ENCODE measurements at places on chromosomes 3 and 15. TPM values are rescaled to one million over a fixed set of nuclear protein-coding genes. Genes with fewer than 3 reads are reported as not detected.

SLC9A9 gene
- 2.9 TPM for polyA plus RNA-seq

RBPMS2 gene
- 0.67 TPM for polyA plus RNA-seq

STXBP5L gene
- polyA plus RNA-seq: not detected

PARP15 gene
- polyA plus RNA-seq: 0.09 TPM

IFT122 gene
- 15.8 TPM for polyA plus RNA-seq

EFCC1 gene
- not detected for polyA plus RNA-seq

GRCh38 chr3:52246264-52246620 lies 683 bp downstream of the PPM1M start:
- no peak for DNase-seq

- DNase-seq: no peak
Observed at GRCh38 chr15:31271224-31271635, 55.4 kb upstream of the KLF13 start.

GRCh38 chr3:156416846-156417558 lies 137.9 kb downstream of the SSR3 start:
- no peak for DNase-seq

GRCh38 chr3:160163229-160163878 lies 61.9 kb upstream of the C3orf80 start:
- no peak for DNase-seq

DNA sequence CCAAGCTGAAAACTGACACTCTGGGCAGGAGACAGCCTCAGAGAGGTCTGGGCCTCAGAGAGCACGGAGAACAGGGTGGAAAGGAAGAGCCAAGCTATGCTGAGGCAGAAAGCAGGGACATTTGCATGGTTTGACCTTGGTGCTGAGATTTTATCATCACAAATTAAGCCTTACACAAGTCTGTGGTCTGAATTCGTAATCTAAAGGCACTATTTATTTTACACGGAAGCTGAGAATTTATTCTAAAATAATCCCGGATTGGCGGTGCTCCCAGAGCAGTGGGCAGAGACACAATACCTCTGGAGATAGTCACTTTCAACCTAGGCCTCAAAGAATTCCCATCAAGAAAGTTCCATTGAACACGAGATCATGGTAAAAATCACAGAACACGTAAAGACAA lies 47.5 kb downstream of the CFAP92 start:
- no peak for DNase-seq

DNA sequence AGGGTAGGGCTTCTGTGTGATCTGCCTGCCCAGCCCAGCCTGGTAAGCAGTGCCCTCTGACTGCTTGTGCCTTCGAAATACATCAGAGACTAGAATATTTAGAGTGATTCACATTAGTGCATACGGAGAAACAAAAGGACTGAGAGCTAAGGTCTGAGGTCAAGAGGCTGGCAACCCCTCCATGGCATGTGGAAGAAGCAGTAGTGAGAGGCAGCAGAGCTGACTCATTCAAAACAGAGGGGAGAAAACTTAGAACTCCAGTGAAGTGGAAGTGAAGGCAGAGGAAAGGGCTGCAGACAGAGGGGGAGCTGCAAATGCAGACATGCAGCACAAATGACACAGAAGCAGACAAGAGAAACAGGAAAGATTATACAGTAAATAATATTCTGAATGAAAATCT lies 61.6 kb downstream of the ULK4 start:
- DNase-seq: no peak

- DNase-seq: no peak
Observed at GRCh38 chr15:60079210-60079609, 75.1 kb downstream of the FOXB1 start.

DNA sequence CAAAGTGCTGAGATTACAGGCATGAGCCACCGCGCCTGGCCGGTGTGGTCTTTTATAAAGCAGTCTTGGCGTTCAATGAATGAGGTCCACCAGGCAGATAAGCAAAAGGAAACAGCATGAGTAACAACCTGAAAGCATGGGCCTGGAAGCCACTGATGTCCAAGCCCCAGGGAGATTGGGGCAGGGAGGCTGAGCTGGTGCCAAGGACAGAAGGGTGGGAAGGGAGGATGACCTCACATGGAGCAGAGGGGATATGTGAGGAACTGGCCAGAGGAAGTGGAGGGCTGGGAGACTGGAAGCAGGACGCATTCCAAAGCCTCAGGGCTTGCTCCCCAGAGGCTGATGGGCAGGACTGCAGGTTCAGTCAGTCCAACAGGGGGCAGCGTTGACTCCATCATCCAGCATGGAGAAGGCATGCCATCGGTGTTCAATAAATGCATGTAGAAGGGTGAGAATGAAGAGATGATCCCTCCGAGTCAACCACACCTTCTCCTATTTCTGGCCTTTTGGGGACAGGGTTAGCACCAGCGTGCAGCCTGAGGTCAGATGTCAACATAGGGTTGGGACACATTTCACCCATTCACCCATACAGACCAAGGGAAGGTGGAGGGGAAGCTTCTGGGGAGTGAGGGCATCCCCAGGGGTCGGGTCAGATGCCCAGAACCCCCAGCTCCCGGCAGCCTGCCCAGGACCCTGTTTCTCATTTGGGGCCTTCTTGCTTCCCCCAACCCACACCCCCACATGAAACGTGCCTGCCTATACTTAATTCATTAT lies 14.8 kb downstream of the MYL3 start:
- DNase-seq: peak; percentile 27

DNA sequence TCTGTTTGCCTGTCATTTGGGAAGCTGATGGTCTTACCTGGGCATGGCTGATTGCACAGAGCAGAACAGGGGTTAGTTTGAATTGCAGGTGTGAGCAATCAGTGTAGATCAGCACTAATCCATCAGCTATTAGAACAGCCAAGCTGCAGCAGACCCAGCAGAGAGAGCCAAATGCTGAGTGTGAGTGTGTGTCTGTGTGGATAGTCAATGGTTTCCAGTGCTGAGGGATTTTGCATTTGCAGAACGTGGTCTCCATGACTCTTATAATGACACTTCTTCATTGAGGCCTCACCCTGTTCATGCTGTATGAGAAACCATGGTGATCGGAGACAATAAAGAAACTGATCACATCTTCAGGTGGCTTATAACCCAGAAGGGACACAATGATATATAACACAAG lies 312.1 kb downstream of the SOX2 start:
- no peak for DNase-seq

DNA sequence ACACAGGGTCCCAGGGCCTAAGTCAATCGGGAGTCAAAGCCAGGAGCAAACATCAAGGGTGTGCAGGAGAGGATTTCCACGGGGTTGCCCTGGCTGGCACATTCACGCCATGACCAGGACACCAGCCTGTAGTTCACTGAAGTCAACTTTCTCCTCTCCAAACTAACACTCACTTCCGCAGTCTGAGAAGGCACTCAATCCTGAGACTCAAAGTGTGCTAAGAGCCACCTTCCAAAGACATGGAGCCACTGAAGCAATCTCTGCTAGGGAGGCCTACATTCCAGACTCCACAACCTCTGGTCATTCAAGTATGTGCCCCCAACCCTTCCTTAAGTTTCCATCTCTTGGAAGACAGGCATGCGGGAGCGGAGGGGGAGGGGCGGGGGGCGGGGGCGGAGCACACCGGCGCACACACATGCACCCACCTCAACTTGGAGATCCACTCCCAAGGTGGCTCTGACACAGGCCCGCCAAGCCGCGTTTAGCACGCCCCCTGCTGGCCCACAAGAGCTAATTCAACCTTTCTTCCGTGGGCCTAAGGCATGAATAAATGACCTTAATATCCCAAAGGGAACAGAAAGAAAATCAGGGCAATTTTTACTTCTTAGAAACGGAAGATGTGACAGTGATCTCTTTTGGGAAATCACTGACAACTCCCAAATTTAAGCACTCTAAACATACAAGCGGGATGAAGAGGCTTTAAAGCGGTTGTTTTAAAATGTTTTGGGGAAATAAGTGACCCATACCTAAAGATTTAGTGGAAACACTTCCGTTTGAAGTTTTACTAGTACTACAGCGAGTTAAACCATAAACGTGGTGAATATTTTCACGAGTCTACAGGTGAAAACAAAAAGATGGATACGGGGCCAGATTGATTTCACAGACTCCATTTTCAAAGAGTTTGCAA lies 162.5 kb upstream of the CHRNA7 start:
- no peak for DNase-seq

- no peak for DNase-seq
Observed at GRCh38 chr3:122947738-122948137, 79.8 kb downstream of the SEMA5B start.

- no peak for DNase-seq
Observed at GRCh38 chr3:178517665-178518334, 18.4 kb upstream of the KCNMB2 start.

DNA sequence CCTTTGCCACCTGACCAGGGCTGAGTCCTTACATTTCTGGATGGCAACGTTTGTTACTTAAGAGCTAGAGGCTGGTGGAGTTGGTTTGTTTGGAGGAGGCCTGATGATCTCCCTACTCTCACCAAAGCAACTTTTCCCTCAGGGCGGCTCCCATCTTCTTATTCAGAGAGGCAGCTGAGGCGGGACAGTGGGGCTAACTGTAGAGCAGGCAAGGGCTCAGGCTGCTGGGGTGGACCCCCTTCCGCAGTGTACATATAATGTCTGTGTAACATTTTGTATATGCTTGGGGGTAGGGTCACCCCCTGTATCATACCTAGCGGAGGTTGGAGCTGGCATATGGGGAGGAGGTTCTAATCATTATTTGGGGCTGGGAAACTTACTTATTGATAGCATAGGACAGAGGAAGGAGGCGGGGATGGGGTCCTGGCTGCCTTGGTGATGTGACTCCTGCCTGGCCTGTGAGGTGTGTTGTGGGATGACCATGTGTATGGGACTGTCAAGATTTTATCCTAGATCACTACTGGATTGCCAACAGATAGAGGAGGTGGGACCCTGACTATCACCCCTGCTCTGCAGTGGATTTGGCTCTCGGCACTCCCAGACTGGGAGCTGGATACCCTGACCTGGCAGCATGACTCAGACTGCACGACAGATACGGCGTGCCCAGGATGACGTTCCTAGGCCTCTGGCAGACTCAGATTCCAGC lies 52.5 kb upstream of the UBE2Q2 start:
- DNase-seq: no peak

DNA sequence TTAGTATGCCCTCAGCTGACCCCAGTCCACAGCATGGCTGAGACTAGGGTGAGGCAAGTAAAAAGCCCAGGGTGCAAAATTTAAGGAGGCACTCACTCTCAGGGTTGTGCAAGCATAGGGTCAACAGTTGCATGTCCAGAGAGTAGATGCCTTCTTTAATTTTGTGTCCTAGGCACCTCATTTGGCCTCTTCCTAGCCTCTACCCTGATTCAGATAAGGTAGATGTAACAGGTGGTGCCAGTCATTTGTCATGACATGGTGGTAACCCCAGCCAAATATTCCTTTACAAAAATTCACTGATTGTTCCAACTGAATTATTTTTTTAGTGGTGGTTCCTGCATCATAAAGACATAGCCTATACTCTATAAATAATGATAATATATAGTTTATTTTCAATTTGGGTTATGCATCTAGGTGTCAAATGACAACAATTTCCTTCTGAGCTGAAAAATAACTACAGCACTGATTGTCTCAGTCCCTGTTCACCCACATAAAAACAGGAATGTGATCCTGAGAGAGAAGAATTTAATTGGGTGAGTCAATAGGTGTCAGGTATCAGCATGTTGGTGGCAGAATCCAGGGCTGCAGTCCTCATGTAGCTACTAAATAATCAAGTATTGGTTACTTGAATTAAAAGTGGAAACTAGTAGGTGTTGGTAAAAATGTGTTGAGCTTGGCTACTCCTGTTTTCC lies 44.2 kb upstream of the TIPARP start:
- no peak for DNase-seq

GRCh38 chr15:77019521-77020331 lies 24.8 kb downstream of the PSTPIP1 start:
- DNase-seq: no peak

DNA sequence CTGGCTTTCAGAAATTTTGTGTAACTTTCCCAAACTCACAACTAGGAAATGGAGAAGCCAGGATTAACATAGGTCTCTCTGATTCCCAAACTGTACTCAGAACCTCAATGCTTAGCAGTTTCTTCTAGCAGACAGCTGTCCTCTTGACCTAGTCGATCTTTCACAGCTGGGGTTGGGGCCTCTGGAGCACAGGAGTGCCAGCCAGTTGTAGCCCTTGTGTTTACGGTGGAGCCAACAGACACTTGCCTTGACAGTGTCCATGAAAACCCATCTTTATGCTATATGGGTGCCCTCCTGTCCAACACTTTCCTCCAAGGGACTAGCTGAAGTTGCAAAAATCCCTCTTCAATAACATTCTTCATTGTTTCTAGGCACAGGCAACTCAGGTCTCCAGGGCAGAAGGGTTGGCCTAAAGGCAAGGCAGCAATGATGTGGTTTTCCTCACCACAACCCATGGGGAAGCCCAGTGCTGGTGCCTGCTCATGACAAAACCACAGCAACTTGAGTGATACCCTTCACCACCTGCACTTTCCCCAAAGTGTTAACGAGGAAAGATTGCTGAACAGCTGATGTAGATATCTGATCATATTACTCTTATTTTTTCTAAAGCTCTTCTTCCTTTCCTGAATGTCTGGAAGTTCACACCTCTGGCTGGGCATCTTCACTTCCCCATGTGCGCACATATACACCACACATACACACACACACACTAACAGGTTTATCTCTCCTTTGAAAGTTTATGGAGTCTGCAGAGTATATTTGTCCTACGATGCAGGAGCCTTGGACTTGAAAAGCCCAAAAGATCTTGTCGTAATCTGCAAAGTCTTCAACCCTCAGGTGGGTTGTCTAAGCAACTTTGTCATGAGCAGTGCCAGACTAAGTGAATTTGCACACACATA lies 11.0 kb upstream of the KNG1 start:
- DNase-seq: no peak

GRCh38 chr3:16402451-16402850 lies 111.0 kb downstream of the RFTN1 start:
- no peak for DNase-seq

- no peak for DNase-seq
Observed at GRCh38 chr3:98114264-98114663, 16.3 kb upstream of the OR5H1 start.

All from BJ (cell line).